ENCODE measurements at places on chromosomes 12 and 14. TPM values are rescaled to one million over a fixed set of nuclear protein-coding genes. Genes with fewer than 3 reads are reported as not detected.

DNA sequence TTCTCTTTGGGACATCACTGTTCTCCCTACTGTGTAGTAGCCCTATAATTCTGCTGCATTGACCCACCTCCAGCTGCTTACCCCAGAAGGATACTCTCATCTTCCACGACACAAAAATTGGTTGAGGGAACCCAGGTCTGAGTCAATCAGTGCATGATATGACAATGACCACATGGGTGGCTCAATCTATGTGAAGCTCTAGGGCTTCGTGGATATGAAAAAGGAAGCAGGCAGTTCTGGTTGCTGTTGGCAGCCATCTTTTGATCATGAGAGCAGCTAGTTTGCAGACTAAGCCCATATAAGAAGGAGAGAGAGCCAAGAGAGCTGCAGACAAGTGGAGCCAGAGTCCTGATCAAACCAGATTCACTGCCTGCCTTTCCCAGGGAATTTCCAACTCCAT is 57.9 kb downstream of the AVPR1A start:
- H3K27me3 ChIP-seq = no peaks in the 10 kb centered on the region
- no peak for DNase-seq
- no peaks in the 10 kb centered on the region for H3K4me1 ChIP-seq
- H3K4me3 ChIP-seq = no peak overlapping the region
- no peaks in the 10 kb centered on the region for H3K36me3 ChIP-seq
- no peak overlapping the region for H3K27ac ChIP-seq

GRCh38 chr12:19826980-19827550 is 387.8 kb downstream of the AEBP2 start:
- H3K4me1 ChIP-seq = no peaks in the 10 kb centered on the region
- H3K4me3 ChIP-seq = no peak overlapping the region
- DNase-seq = no peak
- no peaks in the 10 kb centered on the region for H3K27me3 ChIP-seq
- H3K36me3 ChIP-seq = no peaks in the 10 kb centered on the region

DNA sequence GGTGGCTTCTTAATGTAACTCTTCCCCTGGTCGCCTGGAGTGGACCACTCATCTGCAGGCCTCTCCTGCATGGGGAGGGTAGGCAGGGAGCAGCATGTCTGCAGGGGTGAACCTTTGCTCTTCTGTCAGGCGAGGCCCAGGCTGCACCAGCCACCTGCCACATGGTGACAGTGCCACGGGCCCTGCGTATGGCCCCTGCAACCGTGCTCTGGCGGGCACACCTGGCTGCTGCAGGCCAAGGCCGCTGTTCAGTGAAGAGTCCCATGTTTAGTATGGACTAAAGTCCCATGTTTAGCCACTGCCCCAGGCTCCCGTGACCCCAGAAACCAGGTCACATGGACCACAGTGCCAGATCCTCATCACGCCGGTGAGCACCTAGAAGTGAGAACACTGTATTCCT is 187.0 kb downstream of the ADGRD1 start:
- H3K27ac ChIP-seq = no peak overlapping the region
- H3K4me1 ChIP-seq = no peaks in the 10 kb centered on the region
- no peak overlapping the region for H3K4me3 ChIP-seq
- DNase-seq = no peak
- H3K27me3 ChIP-seq = no peaks in the 10 kb centered on the region
- H3K36me3 ChIP-seq = no peaks in the 10 kb centered on the region

DNA sequence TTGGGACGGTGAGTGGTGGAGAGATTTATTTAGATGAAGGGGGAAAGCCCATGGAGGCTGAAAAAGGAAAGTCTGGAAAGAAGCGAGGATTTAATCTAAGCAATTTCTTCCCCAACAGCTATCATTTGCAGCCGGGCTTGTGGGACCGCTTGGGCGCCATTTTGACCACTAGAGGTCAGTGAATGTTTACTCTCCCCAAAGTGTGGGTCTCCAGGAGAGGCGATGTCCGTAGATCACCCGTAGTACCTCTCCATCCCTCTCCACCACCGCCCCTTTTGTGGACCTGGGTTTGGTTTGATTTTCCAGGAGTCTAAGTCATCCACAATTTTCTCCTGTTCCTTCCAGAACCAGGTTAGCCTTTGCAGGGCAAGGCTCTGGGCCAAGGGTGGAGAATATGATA is 91.2 kb upstream of the PARP11 start:
- no peak overlapping the region for H3K27ac ChIP-seq
- no peaks in the 10 kb centered on the region for H3K27me3 ChIP-seq
- H3K36me3 ChIP-seq = no peaks in the 10 kb centered on the region
- H3K4me3 ChIP-seq = no peak overlapping the region
- no peak for DNase-seq

DNA sequence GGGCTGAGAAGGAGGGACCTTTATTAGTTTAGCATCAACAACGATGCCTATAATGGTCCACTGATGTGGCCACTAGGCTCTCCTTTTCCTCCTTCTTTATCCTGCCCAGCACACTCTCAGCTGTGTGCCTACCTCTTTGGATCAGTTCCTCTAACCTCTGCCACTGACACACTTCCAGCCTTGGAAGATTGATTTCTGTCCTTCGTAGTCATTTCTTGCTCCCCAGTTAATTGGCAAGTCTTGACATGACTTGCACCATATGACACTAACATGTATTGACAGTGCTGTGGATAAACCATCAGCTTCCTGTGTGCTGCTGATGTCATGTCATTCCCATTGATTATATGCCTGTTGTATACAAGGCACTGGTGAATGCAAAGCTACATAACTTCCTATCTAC is 90.2 kb upstream of the PLEKHG7 start:
- no peak overlapping the region for H3K4me3 ChIP-seq
- H3K4me1 ChIP-seq = no peaks in the 10 kb centered on the region
- no peaks in the 10 kb centered on the region for H3K27me3 ChIP-seq
- H3K36me3 ChIP-seq = no peaks in the 10 kb centered on the region

GRCh38 chr12:70383886-70384285 is 17.8 kb downstream of the KCNMB4 start:
- H3K27me3 ChIP-seq = no peaks in the 10 kb centered on the region
- no peak overlapping the region for H3K27ac ChIP-seq
- H3K4me3 ChIP-seq = no peak overlapping the region
- H3K4me1 ChIP-seq = no peaks in the 10 kb centered on the region
- H3K36me3 ChIP-seq = no peaks in the 10 kb centered on the region

DNA sequence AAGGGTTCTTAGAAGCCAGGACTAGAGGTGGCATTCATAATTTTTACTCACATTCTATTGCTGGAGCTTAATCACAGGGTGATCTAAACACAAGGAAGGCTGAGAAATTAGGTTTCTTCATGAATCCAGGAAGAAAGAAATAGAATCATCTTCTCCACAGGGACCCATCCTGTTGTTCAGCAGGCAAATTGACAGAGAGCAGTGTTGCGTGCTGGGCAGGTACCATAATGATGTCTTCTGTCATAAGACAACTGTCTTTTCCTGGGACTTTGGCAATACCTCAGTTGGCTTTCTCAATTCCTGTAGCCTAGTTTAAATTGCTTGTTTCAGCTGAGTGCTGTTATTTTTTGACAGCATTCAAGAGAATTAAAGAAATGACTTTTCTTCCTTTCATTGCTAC is 468.0 kb upstream of the SYT1 start:
- no peaks in the 10 kb centered on the region for H3K36me3 ChIP-seq
- no peak for DNase-seq
- no peaks in the 10 kb centered on the region for H3K27me3 ChIP-seq
- H3K27ac ChIP-seq = no peak overlapping the region
- no peaks in the 10 kb centered on the region for H3K4me1 ChIP-seq

DNA sequence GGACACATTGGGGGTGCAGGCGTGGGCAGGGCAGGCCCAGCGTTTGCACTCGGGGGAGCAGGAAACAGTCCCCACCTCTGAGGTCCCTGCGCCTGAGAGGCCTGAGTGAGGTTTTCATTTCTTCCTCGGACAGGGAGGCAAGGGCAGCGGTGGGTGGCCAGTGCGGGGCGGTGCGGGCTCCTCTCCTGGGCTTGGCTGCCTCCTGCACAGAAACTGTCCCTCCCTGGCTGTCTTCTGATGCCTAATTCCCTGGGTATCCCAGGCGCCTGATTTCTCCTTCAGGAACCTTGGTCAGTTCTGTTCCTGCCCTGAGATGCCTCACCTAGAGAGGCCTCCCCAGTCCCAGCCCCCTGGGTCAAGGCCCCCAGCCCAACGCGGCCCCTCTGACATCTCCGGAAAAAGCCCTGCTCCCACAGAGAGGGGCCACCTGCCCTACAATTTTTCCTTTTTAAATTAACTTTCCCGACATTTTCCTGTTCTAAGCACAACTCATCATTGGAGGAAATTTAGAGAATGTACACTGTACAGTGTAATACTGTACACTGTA is 260.3 kb downstream of the ADGRD1 start:
- no peak for DNase-seq
- no peaks in the 10 kb centered on the region for H3K27me3 ChIP-seq
- H3K27ac ChIP-seq = no peak overlapping the region
- no peaks in the 10 kb centered on the region for H3K36me3 ChIP-seq
- no peak overlapping the region for H3K4me3 ChIP-seq

GRCh38 chr12:56931474-56931978 is 2.7 kb downstream of the SDR9C7 start:
- no peak for DNase-seq
- H3K27me3 ChIP-seq = no peaks in the 10 kb centered on the region
- H3K27ac ChIP-seq = no peak overlapping the region
- H3K4me3 ChIP-seq = no peak overlapping the region

DNA sequence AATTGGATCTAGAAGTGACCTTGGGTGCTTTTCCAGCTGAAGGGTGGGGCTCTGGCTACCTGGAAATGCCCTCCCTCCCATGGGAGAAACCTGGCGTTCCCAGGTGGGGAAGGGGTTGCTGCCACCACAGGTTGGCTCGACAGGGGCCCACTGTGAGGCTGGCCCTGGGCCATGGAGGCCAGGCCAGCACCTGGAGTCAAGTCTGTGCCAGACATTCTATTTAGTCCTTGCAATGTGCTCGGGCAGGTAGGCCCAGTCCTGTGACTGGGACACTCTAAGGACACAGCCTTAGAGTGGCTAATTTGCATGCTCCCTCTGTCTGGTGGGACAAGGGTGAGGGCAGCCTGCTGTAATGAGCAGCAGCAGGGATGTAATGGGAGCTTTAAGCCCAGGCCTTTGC is 11.9 kb downstream of the VRTN start:
- H3K27ac ChIP-seq = no peak overlapping the region
- H3K27me3 ChIP-seq = peaks cover 5% of the 10 kb centered on the region
- DNase-seq = no peak
- H3K36me3 ChIP-seq = no peaks in the 10 kb centered on the region

DNA sequence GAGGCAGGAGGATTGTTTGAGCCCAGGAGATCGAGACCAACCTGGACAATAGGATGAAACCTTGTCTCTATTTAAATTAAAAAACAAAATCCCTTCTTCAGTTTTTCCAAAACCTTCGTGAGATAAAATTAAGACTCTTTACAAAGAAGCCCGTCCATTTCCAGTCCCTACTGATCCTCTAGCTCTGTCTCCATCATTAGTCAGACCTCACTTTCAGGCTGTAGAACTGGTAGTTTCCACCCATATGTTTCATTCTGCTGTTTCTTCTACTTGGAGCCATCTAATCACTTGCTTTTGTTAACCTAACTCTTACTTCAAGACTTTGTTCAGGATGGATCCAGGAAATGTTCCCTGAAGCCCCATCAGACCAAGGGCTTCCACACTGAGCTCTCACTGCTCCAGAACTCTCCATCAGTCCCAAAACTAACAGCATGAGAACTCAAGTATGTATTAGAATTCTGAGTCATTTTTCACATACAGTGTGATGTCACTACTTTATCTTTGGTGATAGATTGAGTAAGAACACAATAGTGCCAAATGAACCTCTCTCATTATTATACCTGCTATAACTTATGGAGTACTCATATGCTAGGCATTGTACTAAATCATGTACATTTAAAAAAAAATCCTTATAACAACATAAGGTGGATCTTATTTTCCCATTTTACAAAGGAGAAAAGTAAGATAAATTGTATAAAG is 90.8 kb downstream of the PRICKLE1 start:
- H3K4me1 ChIP-seq = no peaks in the 10 kb centered on the region
- H3K27ac ChIP-seq = no peak overlapping the region
- no peak for DNase-seq
- no peaks in the 10 kb centered on the region for H3K36me3 ChIP-seq
- no peak overlapping the region for H3K4me3 ChIP-seq

GRCh38 chr12:42923156-42923555 is 333.6 kb upstream of the PRICKLE1 start:
- no peaks in the 10 kb centered on the region for H3K36me3 ChIP-seq
- no peak overlapping the region for H3K4me3 ChIP-seq
- no peaks in the 10 kb centered on the region for H3K27me3 ChIP-seq
- no peak for DNase-seq
- no peaks in the 10 kb centered on the region for H3K4me1 ChIP-seq

- H3K27ac ChIP-seq = no peak overlapping the region
- H3K36me3 ChIP-seq = no peaks in the 10 kb centered on the region
- H3K4me1 ChIP-seq = no peaks in the 10 kb centered on the region
- no peak overlapping the region for H3K4me3 ChIP-seq
- no peaks in the 10 kb centered on the region for H3K27me3 ChIP-seq
- no peak for DNase-seq
These were observed 21.1 kb upstream of the FLRT2 start for GRCh38 chr14:85508863-85509262.

DNA sequence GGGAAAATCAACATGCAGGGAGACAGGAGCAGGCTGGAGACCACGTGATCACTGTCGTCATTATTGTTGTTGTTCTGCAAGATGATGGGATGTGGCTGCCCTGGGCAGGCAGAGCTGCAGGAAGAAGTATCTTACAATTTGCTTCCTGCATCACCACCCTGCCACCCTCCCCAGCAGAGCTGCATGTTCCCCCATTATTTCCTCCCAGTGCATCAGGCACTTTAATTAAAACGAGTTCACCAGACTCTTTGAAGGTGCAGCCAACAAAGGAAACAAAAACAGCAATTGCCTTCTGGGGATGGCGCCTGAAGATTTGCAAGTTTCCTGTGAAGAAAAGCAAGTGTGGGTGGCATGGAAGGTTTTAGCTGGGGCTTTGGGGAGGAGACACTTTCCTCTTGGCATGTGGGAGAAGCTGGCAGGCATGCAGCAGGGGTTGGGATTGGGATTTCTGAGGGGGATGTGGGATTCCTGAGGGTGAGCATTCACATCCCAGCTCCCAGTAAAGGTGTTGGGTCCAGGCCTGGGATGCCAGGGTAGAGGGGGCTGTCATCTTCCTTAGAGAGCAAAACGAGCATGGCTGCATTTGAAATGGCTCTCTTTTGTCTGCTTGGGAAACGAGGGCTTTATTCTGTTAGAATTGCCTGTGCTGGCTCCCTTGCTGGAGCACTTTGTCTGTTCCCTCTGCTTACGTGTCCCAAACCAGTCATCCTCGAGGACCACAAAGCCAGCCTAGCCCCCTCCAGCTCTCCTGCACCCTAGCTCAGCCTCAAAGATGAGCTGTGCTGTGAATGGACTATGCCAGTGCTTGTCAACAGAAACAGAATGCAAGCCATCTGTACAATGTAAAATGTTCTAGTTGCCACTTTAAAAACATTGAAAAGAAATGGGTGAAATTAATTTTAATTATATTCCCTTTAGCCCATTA is 11.5 kb upstream of the C14orf132 start:
- H3K4me1 ChIP-seq = peaks cover 16% of the 10 kb centered on the region
- peak overlapping the region; percentile 17 for H3K27ac ChIP-seq
- H3K4me3 ChIP-seq = no peak overlapping the region
- peak; percentile 57 for DNase-seq
- no peaks in the 10 kb centered on the region for H3K36me3 ChIP-seq

Gene TAC3
- not detected for total RNA-seq

Gene SLC10A1
- total RNA-seq = not detected

Gene DTX1
- 14.2 TPM for total RNA-seq

Gene FGF6
- not detected for total RNA-seq
